ENCODE measurements at places on chromosomes 5 and 9. TPM values are rescaled to one million over a fixed set of nuclear protein-coding genes. Genes with fewer than 3 reads are reported as not detected.

The KIF24 gene
- total RNA-seq: 0.45 TPM

The NKD2 gene
- 17.1 TPM for total RNA-seq

The CER1 gene
- total RNA-seq: not detected

The MARCHF3 gene
- 44.7 TPM for total RNA-seq

The C1QTNF2 gene
- 0.64 TPM for total RNA-seq

The SLC46A2 gene
- total RNA-seq: 0.35 TPM

DNA sequence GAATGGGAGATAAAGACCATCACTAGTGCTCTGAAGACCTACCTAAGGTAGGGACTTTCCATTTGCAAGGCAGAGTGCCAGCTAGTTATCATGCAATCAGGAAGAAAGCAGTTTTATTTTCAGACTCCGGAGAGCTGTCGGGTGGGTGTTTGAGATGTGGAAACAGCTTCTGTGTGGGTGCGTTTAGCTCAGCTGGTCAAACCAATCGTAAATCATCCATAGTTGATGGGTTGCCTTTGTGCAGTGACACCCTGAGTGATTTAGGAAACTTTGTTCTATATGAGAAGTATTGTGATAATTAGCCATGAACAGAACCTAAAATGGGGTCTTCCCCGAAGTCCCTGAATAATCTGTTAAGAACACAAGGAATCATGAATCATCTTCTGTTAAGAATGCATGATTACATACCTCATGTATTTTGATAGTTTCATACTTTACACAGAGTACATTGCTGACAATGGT lies 284.3 kb downstream of the ARHGAP26 start:
- no peak for DNase-seq

GRCh38 chr9:30198463-30199309 lies 2185.8 kb upstream of the ACO1 start:
- no peak for DNase-seq

GRCh38 chr9:19232823-19233194 lies 2.3 kb downstream of the DENND4C start:
- DNase-seq: no peak

- no peak for DNase-seq
Measured at GRCh38 chr5:160378330-160378729, 7.9 kb upstream of the C1QTNF2 start.

Data from mesenteric fat pad (tissue), 1 donor.